Amniotic epithelial cell (primary cell): ENCODE measurements at places on chromosomes 4 and X.
A peak's percentile ranks its signal among the peaks of the same experiment; 100 is the strongest.

DNA sequence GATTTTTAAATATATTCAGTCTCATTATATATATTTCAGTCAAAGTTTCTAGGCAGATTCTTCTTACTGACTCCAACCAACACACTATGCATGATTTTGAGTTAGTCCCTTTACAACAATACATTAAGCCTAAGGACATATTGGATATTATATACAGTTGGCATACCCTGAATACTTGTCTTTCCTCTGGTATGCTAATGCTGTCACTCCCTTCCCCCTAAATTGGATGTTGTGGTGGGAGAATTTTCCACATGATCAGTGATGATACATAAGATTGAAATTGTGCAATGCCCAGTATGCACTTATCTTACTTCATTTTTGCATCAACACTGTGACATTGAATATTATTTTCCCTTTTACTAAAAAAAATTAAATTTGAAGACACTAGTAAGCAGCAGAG is 935.2 kb downstream of the PCDH7 start:
- DNase-seq = peak; percentile 75

DNA sequence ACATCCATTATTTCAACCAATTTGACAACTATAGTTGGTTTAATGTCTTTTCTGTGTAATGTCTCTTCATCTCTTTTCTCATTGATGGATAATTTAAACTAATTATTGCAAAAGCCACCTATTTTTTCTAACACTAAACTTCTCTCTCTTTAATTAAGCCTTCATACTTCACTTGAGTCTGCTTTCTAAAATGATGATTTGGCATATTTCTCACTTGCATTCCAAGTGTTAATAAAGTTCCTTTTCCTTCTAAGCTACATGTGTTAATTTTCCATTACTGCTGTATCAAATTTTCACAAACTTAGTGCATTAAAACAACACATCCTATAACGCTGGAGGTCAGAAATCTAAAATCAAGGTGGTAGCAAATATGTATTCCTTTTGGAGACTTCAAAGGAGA is 1743.8 kb upstream of the PCDH7 start:
- no peak for DNase-seq

DNA sequence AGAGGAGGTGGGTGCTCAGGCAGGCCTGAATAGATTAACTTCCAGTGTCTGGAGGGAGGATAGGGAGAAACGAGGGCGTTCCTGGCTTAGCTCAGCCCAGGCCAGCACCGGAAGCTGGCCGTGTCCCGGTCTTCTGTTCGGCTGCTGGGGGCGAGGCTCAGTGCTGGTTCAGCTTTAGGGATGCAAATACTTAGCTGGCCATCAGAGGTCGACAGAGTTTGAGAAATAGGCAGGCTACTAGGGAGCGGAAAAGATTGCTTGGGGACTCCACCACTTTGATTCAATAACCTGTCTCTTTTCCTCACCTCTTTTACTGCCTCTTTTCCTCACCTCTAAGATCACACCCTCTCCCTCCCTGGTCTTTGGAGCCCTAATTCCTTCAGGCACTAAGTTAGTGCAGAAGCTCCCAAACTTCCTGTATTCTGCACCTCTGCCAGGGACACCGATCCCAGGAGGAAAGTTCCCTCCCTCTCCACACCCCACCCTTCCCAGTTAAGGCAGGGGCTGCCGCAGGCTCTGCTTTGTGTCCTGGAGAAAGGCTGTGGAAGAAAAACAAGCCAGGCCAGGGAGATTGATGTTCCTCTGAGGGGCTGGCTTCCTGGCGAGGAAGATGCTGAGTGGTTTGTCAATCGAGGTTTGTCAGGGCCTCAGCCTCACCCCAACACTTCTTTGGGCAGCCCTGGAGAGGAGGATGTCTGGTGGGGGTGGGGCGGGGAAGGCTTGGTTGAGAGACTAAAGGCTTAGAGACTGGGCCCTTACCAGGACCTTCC is 6.0 kb upstream of the EFNB1 start:
- peak; percentile 32 for DNase-seq

GRCh38 chrX:134512566-134512965 is 52.6 kb downstream of the HPRT1 start:
- DNase-seq = peak; percentile 75

GRCh38 chr4:181525634-181526033 is 717.6 kb upstream of the TENM3 start:
- no peak for DNase-seq

DNA sequence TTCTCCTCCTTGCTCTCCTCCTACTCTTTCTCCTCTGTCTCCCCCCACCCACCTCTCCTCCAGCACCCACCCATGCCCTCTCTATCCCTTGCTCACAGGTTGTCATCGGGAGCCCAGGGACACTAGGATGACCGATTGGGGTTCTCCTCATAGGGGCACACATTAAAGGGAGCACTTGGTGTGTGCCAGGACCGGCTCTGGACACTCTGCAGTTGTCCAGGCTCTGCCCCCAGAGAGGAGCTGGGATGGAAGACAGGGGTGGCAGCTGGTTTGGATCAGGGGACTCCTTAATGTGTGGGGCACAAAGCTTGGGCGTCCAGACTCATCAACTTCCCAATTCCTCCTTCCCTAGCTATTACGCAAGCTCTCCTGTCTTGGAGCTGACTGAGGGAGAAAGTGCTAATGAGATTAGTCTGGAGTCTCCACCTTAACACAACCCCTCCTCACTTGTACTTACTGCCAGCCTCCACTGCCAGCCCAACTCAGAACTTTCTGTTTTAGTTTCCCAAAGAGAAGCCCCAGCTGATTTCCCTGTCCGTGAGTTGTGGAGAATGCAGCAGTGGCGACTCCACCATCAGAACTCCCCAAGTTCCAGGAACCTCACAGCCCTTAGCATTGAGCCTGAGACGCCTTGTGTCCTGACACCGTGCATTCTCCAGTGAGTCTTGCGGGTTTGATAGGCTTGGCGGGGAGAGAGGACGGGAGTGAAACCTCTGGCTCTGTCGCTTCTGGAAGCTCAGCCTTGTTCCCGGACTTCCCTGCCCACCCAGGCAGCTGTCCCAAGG is 52.2 kb downstream of the CXorf49B start:
- no peak for DNase-seq

DNA sequence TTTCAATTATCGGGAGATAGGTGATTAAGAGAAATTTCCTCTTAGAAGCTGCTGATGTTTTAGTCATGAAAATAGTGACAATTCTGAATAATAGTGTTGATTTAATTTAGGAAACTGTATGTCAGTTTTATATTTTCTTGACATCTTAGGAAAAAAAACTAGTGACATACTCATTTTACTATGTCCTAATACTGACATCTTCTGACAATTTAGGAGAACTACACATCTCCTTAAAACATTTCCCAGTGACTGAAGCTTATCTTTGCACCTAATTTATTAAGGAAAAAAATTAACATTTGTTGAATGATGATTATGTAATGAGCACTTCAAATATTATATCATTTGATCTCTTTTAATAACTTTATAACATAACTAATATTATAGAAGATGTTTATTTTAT is 42.0 kb upstream of the RBMXL3 start:
- peak; percentile 22 for DNase-seq

DNA sequence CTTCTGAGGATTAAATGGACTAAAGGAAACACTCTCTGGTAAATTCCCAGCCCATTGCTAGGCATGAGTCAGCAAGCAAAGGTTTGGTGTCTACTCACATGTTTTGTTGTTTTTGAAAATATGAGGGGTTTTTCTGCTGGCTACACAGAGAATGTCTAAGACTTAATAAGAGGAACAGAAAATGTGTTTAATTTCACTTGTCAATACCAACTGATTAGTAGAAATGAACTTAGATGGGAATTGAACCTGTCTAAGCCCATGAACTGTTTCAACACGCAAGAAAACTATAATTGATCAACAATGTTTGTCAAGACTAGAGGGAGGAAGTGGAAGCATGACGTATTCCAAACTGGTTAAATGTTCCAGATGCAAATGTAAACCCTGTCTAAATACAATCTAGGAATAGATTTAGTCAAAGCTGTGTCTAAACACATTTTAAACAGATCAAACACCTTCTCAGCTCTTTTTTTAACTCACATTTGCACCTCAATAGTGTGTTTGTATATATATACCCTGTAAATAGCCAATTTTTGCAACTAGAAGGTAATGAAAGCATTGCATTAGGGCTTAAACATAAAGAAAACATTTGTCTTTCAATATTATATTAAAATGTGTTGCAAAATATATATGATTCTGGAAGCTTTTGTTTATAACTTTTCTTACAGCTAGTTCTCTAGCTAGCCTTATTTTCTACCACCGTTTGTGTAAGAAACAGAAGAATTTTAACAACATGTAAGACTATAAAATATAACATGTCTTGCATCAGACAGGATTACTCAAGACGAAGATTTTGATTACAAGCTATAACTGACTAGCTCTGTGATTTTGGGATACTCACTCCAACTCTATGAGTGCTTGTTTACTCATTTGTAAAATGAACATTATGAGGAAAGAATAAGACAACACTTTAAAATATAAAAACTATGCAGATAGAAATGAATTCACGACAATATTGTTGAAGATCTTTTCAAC is 607.8 kb downstream of the FSTL5 start:
- DNase-seq = peak; percentile 80

DNA sequence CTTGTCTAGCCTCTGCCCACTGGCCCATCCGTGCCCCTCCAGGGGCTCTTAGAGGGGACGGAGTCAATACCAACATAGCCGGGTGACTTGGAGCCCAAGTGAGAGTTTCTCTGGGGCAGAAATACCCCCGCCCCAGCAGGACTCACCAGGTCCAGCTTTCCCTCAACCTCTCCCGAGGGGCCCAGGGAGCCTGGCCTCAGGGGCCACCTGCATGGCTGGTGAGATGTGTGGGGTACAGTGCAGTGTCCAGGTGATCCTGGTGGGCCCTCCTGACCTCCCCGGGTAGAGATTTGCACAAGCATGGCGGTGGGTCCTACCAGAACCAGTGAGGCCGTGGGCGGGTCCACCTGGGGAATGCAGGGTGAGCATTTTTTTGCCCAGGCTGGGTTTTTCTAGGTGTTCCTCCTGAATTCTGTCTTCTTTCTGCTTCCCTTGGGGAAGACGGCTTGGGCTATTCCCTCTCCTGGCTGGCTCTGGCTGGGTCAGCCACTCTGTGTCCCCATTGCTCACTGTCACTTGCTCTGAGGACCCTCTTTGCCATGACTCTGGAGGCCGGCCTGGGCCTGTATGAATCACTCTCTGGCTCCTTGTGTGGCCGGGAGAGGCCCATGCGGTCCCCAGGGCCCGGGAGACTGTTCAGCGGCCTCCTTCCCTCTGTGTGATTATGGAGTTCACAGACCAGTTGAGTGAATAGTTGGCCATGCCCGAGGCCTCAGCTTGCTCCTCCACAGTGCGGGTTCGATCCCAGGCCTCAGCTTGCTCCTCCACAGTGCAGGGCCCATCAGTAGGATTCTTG is 71.0 kb upstream of the NKX1-1 start:
- DNase-seq = no peak

- DNase-seq = no peak
Observed at GRCh38 chr4:38236003-38236402, 275.8 kb downstream of the PTTG2 start.

- peak; percentile 79 for DNase-seq
Observed at GRCh38 chr4:184812651-184813181, 13.1 kb downstream of the ACSL1 start.

DNA sequence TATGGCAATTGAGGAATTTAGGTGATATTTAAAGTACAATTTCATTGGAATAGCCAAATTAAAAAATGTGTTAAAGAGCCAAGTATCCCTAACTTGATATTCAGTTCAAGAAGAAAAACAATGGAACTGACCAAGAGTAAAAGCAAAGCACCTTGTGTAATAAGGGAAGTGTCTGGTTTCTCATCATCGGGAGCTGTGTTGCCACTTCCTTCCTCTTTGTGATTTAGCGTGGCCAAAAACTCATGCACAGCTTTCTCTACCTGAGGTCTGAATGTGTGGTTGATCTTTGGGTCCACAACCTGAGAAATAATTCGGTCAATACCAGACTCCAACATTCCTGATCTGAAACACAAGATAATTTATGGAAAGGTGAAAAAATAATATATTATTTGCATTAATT is 12.4 kb downstream of the BOD1L1 start:
- no peak for DNase-seq

- no peak for DNase-seq
Observed at GRCh38 chr4:2061186-2062131, 2.3 kb downstream of the NAT8L start.

- DNase-seq = no peak
Observed at GRCh38 chr4:101125045-101125942, 222.0 kb downstream of the PPP3CA start.

DNA sequence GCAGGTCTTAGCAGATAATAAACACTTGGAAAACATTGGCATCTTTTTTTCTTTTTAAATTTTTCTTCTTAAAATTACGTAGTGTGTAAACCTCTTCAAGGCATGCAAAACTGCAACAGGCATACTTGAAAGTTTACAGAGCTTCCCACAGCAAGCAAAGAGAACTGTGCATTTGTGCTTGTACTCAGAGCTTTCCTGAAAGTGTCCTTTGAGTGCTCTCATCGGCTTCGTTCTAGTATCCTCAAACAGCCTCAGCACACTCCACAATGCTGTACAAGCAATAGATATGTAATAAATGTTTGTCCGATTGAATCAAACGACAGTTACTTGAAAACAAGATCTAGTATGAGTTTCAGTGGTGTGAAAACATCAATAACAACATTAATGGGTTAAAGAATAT is 227.5 kb downstream of the PAPSS1 start:
- DNase-seq = no peak

DNA sequence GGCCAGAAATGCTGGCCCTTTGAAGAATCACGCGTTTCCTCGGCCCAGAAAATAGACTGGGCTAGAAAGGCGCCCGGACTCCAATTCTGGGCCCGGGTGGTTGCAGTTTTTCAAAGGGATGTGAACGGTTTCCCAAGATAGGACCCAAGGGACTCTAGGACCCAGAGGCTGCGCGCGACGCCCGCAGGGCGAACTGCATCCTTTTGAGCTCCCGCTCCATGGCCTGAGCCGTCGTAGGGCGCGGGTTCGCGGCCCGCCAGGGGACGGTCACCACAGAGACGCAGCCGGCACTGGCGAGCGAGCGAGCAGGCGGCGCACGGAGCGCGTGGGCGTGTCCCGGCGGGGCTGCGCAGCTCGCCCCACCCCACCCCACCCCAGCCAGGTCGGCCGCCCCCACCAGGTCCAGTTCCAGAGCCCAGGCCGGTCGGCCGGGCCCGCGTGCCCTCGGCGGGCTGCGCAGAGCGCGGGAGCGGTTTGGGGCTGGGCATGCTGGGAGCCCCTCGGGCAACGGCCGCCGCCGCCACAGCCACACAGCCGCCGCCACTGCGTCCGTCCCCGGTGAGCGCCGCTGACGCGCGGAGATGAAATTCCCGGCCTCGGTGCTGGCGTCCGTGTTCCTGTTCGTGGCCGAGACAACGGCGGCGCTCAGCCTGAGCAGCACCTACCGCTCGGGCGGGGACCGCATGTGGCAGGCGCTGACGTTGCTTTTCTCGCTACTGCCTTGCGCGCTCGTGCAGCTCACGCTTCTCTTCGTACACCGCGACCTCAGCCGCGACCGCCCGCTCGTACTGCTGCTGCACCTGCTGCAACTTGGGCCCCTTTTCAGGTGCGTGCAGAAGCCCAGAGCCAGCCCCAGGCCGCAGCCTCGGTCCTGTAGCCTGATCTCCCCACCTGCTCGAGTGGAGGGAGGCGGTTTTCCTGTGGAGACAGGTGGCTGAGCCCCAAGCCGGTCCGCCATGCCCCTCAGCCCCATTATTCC is at the start of gene XK:
Gene XK, plus strand, starts transcription at position 411 of the 979 bp plus-strand sequence. Its CDS starts 171 bp downstream, at position 582.
- peak; percentile 14 for DNase-seq
